OCI-M1 (cell line): ENCODE measurements at places on chromosomes 16 and 17.

GRCh38 chr16:85829751-85830445 is 30.4 kb downstream of the COX4I1 start:
- DNase-seq, result no peak

- DNase-seq, result no peak
Measured at GRCh38 chr16:31507617-31507928, 618 bp downstream of the RUSF1 start.

- DNase-seq, result no peak
Measured at GRCh38 chr17:12579288-12579687, 86.4 kb upstream of the MYOCD start.

GRCh38 chr17:3529817-3530741 is 27.5 kb downstream of the TRPV3 start:
- DNase-seq, result no peak

DNA sequence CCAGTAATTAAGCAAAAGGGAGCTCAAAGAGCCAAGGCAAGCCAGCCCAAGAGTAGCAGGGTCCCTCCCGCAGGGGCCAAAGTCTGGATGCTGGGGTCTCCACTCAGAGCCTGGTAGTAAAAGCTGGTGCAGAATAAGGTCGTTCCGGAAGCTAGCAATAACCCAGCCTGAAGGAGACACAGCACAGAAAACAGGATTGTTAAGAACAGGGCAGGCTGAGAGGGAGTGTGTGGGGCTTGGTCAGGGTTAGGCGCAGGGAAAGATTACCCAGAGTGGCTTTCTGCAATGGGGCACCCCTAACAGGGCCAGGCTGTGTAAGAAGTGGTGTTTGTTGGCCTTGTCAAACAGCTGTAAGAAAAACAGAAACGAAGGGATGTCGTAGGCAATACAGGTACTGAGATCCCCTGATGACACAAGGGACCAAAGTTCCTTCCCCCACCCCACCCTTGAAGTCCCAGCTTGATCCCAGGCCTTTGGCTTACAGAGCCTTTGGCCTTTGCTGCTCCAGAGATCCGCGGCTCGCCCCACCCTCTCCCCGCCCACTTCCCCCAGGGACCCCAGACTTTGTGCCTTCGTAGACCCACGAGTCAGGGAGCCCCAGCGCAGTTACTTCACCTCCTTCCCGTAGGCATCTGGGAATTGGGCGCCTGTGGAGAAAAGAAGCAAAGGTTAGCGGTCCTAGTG is 712 bp downstream of the TMEM256 start:
- no peak for DNase-seq

DNA sequence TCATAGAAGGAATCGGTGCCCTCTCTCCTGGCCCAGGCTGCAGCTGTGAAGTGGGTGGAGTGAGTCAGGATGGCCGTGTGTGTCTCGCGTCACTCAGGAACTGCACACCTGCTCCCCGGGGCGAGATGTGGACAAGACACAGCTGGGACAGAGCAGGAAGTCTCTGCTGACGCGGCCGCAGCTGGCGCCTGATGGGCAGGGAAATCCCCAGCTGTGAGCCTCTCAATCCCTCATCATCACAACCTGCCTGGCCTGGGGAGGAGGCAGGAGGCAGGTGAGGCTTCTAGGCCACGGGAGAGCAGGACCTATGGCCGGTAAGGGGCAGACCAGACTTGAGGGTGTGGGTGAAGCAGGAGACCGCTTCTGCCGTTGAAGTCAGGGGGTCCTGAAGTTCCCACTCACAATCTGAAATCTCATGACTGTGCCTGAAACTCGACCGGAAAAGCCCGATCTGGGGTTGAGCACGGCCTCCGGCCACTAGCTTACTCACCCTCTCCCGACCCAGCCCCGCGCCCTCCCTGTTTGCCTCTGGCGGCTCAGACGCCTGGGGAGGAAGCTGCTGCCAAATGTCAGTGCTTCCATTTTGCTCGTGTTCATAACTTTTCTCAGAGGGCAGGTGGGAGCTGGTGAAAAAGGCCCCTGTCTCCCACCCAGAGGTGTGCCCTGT is 1.1 kb upstream of the TRPV3 start:
- no peak for DNase-seq
